Left lobe of liver (tissue), 2 donors: ENCODE measurements at places on chromosomes 11 and 22. TPM values are rescaled to one million over a fixed set of nuclear protein-coding genes. Genes with fewer than 3 reads are reported as not detected.

The SEPTIN3 gene
- not detected for total RNA-seq

DNA sequence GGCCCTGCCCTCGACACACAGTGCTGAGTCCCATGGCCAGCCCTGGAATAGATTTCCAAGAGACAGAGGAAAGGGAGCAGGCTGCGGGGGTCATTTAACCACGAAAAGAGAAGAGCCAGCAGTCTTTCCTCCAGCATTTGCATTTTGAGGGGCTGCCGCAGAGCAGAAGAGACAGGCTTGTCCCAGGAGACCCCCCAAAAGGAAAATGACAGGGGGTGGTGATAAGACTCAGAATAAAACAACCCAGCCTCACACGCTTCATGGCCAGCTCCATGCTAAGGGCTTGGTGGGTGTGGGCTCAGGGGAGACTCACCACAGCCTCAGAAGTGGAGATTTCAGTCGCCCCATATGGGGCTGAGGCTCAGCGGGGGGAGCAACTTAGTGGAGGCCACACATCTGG lies 16.9 kb downstream of the TRIOBP start:
- no peak for DNase-seq

The FAT3 gene
- 0.13 TPM for total RNA-seq

The OR6T1 gene
- total RNA-seq = not detected

The FGF19 gene
- 0.15 TPM for total RNA-seq

The APOL3 gene
- 26.9 TPM for total RNA-seq

DNA sequence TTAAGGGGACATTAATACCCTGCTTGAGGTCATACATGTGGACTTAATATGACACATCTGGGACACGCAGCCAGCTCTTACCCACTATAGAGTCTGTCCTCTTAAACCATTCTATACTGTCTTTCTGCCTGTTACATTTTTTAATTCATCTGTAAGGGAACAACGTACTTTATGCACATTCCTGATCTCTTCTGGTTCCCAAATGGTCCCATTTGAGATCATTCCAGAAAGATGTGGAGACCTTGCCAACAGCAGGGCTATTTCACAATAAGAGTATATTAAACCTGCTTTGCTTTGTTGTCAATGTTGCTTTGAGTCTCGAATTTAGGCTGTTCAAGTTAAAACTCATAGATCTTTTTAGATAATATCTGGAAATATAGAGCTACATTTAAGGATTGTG lies 332.2 kb upstream of the RAG2 start:
- no peak for DNase-seq

GRCh38 chr22:38487946-38488345 lies 18.2 kb downstream of the DDX17 start:
- DNase-seq = no peak

GRCh38 chr11:58652726-58653280 lies 30.3 kb downstream of the CNTF start:
- DNase-seq = no peak

DNA sequence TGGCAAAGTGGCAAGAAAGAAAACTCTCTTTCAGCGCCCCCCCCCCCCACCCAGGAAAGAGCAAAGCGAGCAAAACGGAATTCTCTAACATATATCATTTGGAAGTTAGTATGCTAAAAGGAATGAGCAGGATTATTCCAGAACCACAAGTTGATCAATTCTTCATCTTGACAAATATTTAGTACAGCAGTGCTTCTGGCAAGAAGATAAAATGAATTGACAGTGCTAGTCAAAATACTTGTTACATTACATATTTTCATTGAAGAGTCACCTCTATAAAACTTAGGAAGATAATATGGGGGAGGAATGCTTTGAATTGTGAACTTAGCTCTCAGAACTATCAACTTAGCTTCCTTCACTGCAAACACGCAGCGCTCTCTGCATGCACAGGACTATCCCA lies 377.4 kb downstream of the DYNC2H1 start:
- DNase-seq = no peak

GRCh38 chr11:57343825-57344224 lies 5.7 kb downstream of the P2RX3 start:
- no peak for DNase-seq

The CHRM1 gene
- not detected for total RNA-seq

DNA sequence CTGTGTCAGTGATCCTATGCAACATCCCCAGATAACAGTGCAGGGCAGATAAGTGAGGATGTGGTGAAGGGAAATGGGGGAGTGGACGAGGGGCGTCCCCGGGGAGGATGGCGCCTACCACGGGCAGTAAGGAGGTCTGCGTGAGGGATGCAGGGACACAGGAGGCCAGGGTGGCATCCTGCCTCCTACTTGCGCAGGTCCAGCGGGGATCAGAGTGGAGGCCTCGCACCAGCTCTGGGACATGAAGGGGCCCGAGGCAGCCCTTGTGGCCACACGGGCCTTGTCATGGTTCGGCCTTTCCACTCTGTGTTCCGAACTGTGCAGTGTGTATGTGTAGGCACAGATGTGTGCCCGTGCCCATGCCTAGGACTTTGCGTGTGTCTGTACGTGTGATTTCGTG lies 1227.5 kb downstream of the BRD1 start:
- no peak for DNase-seq

The APOA5 gene
- total RNA-seq = 757 TPM

- DNase-seq = no peak
These were observed 765.1 kb downstream of the KCNA4 start for GRCh38 chr11:29251738-29252137.

DNA sequence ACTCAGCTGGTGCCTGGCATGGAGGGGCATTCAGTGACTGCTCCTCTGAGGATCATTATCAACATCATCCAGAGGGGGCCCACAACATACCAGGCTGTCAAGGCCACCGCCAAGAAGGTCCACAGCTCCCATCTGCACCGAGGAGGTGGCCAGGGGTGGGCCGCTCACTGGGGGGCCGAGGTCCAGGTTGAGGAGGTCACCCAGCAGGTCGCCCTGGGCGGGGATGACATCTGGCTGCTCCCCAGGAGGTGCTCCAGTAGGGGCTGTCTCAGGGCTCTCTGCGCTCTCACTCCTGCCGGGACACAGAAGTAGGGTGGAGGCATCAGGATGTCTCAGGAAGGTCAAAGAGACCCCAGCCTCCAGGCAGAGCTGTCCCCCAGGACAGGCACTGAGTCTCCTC lies 25.1 kb upstream of the RASL10A start:
- DNase-seq = no peak

- DNase-seq = no peak
These were observed 9.9 kb downstream of the MTMR2 start for GRCh38 chr11:95913830-95914615.

- no peak for DNase-seq
These were observed 2.3 kb upstream of the IL17REL start for GRCh38 chr22:50014655-50015401.

- DNase-seq = no peak
These were observed 15.7 kb downstream of the CAT start for GRCh38 chr11:34454308-34455032.

- DNase-seq = no peak
These were observed 19.2 kb upstream of the OR51L1 start for GRCh38 chr11:4975436-4975835.

DNA sequence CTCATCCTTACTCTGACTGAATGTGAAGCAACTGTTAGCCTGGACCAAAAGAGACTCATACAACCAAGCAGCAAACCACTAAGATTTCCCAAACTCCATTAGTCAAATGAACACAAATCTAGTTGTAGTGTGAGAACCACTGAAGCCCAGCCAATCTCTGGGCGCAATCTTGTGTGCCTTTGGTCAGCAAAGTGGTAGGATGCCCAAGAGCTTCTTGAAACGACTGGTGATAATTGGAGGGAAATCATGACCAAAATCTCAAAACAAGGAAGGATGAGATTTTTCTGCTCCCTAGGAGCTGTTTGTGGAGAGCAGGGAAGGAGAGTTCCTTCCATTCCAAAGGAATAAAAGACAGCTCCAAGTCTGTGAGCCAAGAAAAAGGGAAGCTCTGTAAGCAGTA lies 24.0 kb downstream of the F2 start:
- no peak for DNase-seq

DNA sequence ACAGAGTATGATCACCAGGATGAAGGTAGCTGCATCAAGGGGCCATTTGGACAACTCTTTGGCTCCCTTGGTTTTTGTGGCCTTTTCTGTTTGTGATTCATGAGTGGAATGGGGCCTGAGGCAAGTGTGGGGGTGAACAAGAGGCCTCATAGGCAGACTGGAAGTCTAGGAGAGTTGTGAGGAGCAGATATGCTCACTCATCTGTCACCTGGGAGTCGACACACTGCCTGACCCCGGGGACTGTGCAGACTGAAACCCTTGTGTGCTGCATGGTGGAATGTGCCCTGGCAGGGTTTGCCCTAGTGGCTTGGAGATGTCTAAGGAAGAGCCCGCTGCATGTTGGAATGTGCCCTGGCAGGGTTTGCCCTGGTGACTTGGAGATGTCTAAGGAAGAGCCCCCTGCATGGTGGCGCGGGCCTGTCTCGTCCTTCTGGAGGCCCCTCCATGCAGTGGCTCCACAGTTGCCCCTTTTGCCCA lies 60.0 kb downstream of the MED15 start:
- no peak for DNase-seq

- no peak for DNase-seq
These were observed 47.4 kb downstream of the RPS6KA4 start for GRCh38 chr11:64406221-64406946.

The SLC5A1 gene
- 1.9 TPM for total RNA-seq

The ALX4 gene
- not detected for total RNA-seq

The UVRAG gene
- 8.8 TPM for total RNA-seq

- DNase-seq = no peak
These were observed 160.1 kb downstream of the RAB38 start for GRCh38 chr11:88015170-88015569.

The FBLN1 gene
- total RNA-seq = 3.8 TPM

DNA sequence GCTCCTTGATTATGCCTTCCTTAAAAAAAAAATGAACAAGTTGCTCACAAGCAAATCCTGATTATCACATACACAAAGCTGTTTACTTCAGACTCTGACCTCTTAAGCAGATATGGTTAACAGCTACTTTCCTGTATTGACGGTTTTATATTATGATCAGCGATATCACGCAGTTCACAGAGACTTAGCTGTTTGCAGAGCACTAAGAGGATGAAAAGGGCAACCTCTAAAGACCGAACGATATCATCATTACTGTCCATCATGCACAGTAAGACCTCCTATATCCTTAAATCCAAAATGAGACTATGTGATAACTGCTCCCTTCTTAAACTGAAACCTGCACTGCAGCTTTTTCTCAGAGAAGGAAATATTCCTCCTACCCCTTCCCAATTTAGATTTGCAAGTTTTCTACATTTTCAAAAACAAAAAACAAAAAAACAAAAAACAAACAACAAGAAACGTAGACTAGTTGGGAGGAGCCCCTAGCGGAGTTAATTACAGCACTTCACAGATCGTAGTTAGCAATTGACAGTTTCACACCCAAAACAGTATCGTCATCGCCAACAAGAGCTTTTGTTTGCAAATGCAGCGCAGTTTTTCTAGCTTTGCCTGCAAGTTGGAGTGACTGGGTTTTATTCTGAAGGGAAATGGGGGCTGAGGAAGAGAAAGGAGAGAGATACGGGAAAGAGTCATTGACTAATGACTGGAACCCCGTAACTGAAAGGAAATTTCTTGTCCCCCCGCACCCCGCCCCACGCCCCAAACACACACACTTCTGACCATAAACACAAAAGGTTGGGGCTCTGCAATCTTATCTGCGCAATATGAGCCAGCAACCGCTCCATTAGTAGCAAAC lies 1.2 kb downstream of the DDX6 start:
- DNase-seq = no peak

- no peak for DNase-seq
These were observed 3.4 kb downstream of the WEE1 start for GRCh38 chr11:9576701-9577381.

DNA sequence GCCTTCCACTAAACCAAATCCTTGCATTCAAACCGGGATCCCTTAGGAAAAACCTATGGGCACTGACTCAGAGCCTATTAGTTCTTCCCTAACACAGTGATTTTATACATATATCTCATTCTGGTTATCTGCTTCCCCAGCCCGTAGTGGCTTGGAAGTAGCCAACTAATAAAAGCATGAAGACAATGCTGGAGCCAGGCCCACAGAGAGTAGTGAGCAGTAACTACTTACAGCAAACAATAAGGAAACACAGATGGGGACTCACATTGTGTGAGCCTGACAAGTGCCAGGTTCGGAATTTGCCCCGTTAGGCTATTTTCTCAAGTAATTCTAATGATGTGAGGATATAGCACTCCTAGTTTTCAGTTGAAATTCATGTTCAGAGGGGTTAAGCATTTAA lies 83.3 kb upstream of the OR5AK2 start:
- DNase-seq = no peak

DNA sequence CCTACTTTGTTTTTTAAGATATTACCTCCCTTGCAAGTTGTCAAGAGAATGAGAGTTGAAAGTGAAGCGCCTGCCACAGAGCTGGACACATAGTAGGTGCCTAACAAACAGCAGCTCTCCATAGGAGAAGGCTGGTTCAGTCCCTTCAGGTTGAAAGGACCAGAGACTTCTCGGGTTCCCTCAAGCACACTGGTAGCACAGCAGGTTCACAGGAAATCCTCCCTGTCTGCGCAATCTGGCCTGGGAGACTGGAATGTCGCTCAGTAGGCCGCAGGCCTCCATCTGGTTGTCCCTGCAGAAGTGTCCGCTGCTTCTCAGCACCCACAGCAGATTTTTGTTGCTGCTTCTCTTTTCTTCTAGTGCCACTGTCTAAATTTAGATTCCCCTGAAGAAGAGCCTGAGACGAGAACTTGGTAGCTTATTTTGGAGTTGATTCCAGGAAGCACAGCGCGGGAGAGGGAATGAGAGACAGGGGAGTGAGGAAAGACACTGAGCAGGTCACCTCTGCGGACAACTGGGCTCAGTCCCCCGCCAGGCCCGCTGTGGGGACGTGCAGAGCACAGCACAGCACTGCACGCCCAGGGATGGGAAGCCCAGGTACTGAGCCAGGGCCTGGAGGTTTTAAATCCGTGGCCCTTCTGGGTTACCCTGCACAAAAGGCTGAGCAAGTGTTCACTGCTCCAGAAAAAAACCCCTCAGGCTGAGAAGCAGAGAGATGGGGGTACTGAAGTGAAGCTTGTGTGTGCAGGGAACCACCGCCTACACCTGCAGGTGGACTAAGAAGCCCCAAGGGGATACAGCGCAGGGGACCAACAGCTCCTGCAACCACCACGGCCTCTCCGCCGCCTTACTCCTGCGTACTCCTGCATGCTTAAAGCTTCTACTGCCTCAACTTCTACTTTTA lies 31.6 kb downstream of the RBX1 start:
- no peak for DNase-seq

GRCh38 chr11:104484804-104485554 lies 321.0 kb upstream of the PDGFD start:
- no peak for DNase-seq

GRCh38 chr11:15884141-15884540 lies 472.2 kb downstream of the SOX6 start:
- DNase-seq = no peak

GRCh38 chr22:38497869-38498268 lies 8.2 kb downstream of the DDX17 start:
- DNase-seq = no peak

GRCh38 chr11:110028921-110029320 lies 64.3 kb upstream of the ZC3H12C start:
- DNase-seq = no peak

DNA sequence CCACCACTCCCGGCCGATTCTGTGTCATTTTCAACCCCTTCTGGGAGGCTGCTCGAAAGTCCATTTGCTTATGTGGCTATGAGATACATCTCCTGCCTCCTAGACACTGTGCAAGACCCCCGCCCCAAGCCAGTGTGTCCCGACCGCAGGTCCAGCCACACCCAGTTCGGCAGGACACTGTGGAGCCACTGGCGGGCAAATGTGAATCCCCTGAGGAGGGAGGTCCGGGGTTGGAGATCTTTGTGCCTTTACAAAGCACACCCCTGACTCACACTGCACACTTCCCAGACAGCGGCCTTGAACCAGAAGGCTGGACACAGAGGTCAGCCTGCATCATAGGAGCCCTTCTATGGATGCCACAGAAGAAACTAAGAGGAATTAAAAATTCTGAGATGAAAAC lies 17.4 kb downstream of the FXYD6 start:
- no peak for DNase-seq
